Progenitor cell of endocrine pancreas (in vitro differentiated cells): ENCODE measurements at places on chromosomes 6 and 20. TPM values are rescaled to one million over a fixed set of nuclear protein-coding genes. Genes with fewer than 3 reads are reported as not detected.
A peak's percentile ranks its signal among the peaks of the same experiment; 100 is the strongest.

DNA sequence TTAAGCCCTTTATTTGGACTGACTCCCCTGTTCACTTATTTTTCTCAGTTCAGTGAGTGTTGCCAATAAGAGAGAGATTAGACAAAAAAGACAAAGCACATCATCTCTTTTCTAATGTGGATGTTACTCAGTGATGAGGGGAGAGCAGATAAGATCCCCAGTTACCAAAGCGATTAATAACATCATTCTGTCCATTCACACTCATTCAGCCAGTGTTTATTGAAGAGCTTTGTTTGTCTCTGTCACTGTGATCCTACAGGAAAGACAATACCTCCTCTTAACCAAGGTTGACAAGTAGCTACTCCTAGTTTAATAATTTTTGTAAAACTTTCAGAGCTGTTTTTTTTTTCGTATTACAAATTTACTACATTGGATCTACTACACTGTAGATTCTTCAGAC is 163.0 kb downstream of the EYA4 start:
- H3K36me3 ChIP-seq: no peaks in the 10 kb centered on the region
- H3K27me3 ChIP-seq: peaks cover 3% of the 10 kb centered on the region
- H3K4me1 ChIP-seq: peaks cover 2% of the 10 kb centered on the region
- DNase-seq: no peak
- no peak overlapping the region for H3K4me3 ChIP-seq

- H3K27me3 ChIP-seq: peaks cover 25% of the 10 kb centered on the region
- no peak overlapping the region for H3K4me3 ChIP-seq
- H3K4me1 ChIP-seq: no peaks in the 10 kb centered on the region
- no peak overlapping the region for H3K27ac ChIP-seq
- peak; percentile 66 for DNase-seq
Measured at GRCh38 chr20:57622579-57623381, 2.6 kb upstream of the ZBP1 start.

GRCh38 chr6:25645916-25646315 is 6.1 kb upstream of the SCGN start:
- H3K27me3 ChIP-seq: peaks cover 6% of the 10 kb centered on the region
- peak overlapping the region; percentile 79 for H3K27ac ChIP-seq
- no peaks in the 10 kb centered on the region for H3K36me3 ChIP-seq
- peaks cover 48% of the 10 kb centered on the region for H3K4me1 ChIP-seq
- H3K4me3 ChIP-seq: no peak overlapping the region

GRCh38 chr20:38304845-38305447 is 990 bp downstream of the BPI start:
- H3K4me3 ChIP-seq: no peak overlapping the region
- DNase-seq: no peak
- H3K27me3 ChIP-seq: peaks cover 6% of the 10 kb centered on the region
- no peaks in the 10 kb centered on the region for H3K36me3 ChIP-seq
- peaks cover 4% of the 10 kb centered on the region for H3K4me1 ChIP-seq

The UNC93A gene
- total RNA-seq: 8.1 and 12.8 TPM in 2 replicates

- H3K27ac ChIP-seq: peak overlapping the region; percentile 89
- H3K36me3 ChIP-seq: no peaks in the 10 kb centered on the region
- H3K4me3 ChIP-seq: peak overlapping the region; percentile 92
- peaks cover 39% of the 10 kb centered on the region for H3K4me1 ChIP-seq
- H3K27me3 ChIP-seq: no peaks in the 10 kb centered on the region
Measured at GRCh38 chr20:25247000-25247517, 826 bp upstream of the PYGB start.

- peaks cover 13% of the 10 kb centered on the region for H3K36me3 ChIP-seq
- H3K4me3 ChIP-seq: no peak overlapping the region
- DNase-seq: no peak
- no peaks in the 10 kb centered on the region for H3K27me3 ChIP-seq
- peaks cover 14% of the 10 kb centered on the region for H3K4me1 ChIP-seq
- H3K27ac ChIP-seq: no peak overlapping the region
Measured at GRCh38 chr6:56393615-56394612, 146.5 kb upstream of the COL21A1 start.

DNA sequence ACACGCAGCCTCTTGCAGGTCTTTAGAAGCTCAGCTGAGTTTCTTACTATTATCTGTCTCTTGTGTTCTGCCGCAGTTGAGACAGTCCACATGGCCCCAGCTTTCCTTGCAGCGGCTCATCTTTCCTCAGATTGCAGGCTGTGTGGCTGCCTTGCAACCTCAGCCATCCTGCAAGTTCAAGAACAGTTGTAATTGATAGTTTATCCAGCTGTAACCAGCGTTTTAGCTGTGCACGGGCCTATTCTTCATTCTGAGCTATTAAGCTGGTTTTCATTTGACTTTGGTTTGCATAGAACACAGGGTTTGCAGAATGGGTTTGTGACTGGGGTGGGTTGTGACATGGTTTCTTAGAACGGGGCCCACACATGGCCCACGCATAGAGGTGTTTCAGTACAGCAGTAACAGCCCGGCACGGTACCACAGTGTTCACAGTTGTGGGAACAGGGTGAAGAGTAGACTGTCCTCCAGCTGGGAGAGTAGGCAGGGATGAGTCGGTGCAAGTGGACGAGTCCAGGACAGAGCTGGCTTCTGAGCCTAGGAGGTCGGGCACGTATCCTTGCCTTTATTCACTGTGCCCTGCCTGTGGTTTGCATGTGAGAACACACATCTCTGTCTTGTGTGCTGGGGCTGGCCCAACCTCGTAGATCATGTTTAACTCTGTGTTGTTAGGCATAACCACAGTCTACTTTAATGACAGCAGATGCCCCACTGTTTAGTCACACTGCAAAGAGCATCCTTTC is 89.2 kb downstream of the RPP40 start:
- peaks cover 9% of the 10 kb centered on the region for H3K36me3 ChIP-seq
- H3K27me3 ChIP-seq: no peaks in the 10 kb centered on the region
- H3K4me1 ChIP-seq: peaks cover 31% of the 10 kb centered on the region
- peak overlapping the region; percentile 87 for H3K27ac ChIP-seq
- no peak for DNase-seq

- H3K27ac ChIP-seq: no peak overlapping the region
- no peak for DNase-seq
- H3K36me3 ChIP-seq: no peaks in the 10 kb centered on the region
- no peak overlapping the region for H3K4me3 ChIP-seq
Measured at GRCh38 chr6:151690768-151691562, 116.5 kb upstream of the ESR1 start.

GRCh38 chr6:135664527-135664926 is 167.0 kb upstream of the AHI1 start:
- no peak overlapping the region for H3K4me3 ChIP-seq
- no peaks in the 10 kb centered on the region for H3K4me1 ChIP-seq
- peaks cover 9% of the 10 kb centered on the region for H3K27me3 ChIP-seq
- H3K27ac ChIP-seq: no peak overlapping the region

DNA sequence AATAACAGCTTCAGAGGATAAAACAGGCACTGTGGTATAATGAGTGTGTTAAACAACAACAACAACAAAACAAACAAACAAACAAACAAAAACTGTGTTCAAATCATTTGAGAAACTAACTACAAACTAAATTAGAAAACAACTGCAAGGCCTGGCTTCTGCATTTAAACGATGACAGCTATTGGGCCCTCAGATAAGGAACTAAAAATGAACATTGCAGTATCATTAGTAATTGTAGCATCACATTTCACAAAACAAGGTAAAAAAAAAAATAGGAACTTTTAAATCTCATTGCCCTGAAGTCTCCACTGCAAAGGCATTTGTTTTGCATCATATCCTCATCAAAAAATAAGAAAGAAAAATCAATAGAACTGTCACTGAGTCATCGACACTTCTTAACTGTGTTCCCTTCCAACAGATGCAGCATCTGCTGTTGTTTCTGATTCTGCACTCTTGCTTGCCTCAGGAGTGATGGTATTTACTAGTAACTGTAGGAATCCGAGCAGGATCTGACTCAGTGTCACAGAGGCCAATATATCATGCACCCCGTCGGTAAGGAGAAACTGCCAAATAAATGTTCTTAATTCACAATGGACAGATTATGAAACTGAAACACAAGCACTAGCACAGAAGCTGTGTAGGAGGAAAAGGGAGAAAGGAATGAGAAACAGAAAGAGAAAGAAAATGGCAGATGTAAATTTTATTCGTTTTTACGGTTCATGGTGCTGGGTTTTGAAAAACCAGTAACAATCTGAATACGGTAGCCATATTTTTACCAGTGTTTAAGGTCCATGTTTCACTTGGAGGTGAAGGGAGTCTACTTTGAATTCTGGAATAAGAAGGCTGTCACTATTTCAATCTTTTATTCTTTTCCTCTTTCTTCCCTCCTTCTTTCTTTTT is 365.7 kb upstream of the EPHA7 start:
- H3K4me3 ChIP-seq: no peak overlapping the region
- no peaks in the 10 kb centered on the region for H3K4me1 ChIP-seq
- H3K27me3 ChIP-seq: peaks cover 4% of the 10 kb centered on the region
- H3K27ac ChIP-seq: no peak overlapping the region

- no peak for DNase-seq
- no peaks in the 10 kb centered on the region for H3K36me3 ChIP-seq
- no peak overlapping the region for H3K27ac ChIP-seq
- no peak overlapping the region for H3K4me3 ChIP-seq
Measured at GRCh38 chr20:63330940-63331339, 30.2 kb downstream of the CHRNA4 start.

GRCh38 chr6:139778688-139779087 is 404.2 kb upstream of the CITED2 start:
- no peaks in the 10 kb centered on the region for H3K36me3 ChIP-seq
- no peak overlapping the region for H3K4me3 ChIP-seq
- no peak overlapping the region for H3K27ac ChIP-seq
- no peak for DNase-seq
- no peaks in the 10 kb centered on the region for H3K27me3 ChIP-seq
- peaks cover 36% of the 10 kb centered on the region for H3K4me1 ChIP-seq

The KIZ gene
- total RNA-seq: 24.8 and 25.9 TPM in 2 replicates

- H3K27me3 ChIP-seq: peaks cover 4% of the 10 kb centered on the region
- no peak for DNase-seq
- H3K4me3 ChIP-seq: no peak overlapping the region
Measured at GRCh38 chr6:12423832-12424231, 133.7 kb downstream of the EDN1 start.

GRCh38 chr6:159440349-159440748 is 252.7 kb downstream of the SOD2 start:
- H3K36me3 ChIP-seq: no peaks in the 10 kb centered on the region
- DNase-seq: no peak
- peaks cover 3% of the 10 kb centered on the region for H3K4me1 ChIP-seq
- no peak overlapping the region for H3K27ac ChIP-seq
- no peak overlapping the region for H3K4me3 ChIP-seq

GRCh38 chr6:159887761-159888160 is 3.0 kb upstream of the MAS1 start:
- no peak for DNase-seq
- peaks cover 14% of the 10 kb centered on the region for H3K4me1 ChIP-seq
- H3K36me3 ChIP-seq: no peaks in the 10 kb centered on the region
- no peak overlapping the region for H3K4me3 ChIP-seq

- H3K4me1 ChIP-seq: peaks cover 3% of the 10 kb centered on the region
- H3K27me3 ChIP-seq: no peaks in the 10 kb centered on the region
- no peak for DNase-seq
Measured at GRCh38 chr6:72741083-72741482, 119.2 kb downstream of the KCNQ5 start.

DNA sequence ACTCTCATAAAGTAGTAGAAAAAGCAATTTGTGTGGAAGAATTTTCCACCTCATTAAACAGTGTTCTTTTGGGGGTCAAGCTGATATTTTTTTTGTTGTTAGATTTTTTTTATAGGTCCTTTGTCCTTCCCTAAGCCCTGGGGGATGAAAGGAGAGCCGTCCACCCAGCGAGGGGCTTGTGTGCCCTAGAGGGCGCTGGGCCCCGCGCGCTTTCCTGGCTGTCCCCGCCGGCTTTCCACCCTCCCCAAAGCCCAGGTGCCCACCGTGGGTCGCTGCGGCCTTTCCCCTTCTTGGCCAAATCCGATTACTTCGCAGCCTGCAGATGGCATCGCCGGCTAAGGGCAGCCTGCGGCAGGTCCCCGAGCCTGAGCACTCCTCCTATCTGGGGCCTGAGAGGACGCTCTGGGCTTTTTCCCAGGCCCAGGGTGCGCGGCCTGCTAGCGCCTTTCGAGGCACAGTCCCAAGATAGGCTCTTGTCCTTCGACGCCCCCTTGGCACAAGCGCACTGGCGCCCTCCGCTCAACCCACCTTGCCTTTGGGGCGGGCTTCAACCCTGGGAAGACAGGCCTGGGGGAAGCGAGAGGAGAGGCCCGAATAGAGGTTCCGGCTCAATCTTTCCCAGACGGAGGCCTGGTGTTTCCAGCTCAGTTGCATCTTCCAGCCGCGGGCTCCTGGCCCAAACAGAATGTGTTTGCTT is 33.6 kb downstream of the TFAP2A start:
- no peaks in the 10 kb centered on the region for H3K36me3 ChIP-seq
- no peak for DNase-seq
- peak overlapping the region; percentile 47 for H3K27ac ChIP-seq
- peaks cover 8% of the 10 kb centered on the region for H3K4me1 ChIP-seq
- H3K27me3 ChIP-seq: peaks cover 76% of the 10 kb centered on the region
- no peak overlapping the region for H3K4me3 ChIP-seq

The TENT5A gene
- total RNA-seq: 8.1 and 9.6 TPM in 2 replicates

The FKBP1C gene
- 0.44 and 0.89 TPM in 2 replicates for total RNA-seq

DNA sequence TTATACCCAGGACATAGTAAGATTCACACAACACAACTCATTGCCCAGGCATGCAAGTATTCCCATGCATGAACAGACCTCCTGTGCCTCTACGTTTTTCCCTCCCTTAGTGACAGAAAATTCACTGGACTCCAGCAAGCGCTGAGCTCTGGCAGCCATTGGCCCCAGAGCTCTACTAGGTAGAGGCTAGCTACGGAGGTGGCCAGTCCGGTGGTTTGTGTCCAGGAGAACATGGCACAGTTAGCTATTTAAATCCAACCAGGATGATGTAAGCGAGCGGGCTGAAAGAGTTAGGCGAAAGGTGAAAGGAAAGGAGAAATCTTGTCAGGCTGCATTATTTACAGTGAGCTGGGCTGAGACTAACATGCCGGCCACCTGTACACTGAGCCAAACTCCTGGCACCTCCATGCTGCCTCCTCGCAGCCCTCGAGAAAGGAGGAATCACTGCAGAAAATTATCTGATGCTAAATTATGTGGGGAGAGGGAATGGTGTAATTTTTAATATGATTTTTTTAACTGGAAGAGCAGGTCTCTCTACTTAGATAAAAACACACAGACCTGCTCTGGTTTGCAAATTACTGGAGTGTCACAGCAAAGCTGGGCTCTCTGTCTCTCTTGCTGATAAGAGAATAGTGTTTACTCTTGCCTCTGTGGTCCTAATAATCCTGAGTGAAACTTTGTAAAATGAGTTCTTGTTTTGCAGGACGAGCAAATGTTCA is 50.1 kb upstream of the ARMC2 start:
- H3K27ac ChIP-seq: peak overlapping the region; percentile 93
- H3K4me3 ChIP-seq: peak overlapping the region; percentile 2
- DNase-seq: no peak
- peaks cover 70% of the 10 kb centered on the region for H3K4me1 ChIP-seq
- no peaks in the 10 kb centered on the region for H3K36me3 ChIP-seq

GRCh38 chr6:71460933-71461332 is 172.3 kb downstream of the OGFRL1 start:
- no peak overlapping the region for H3K4me3 ChIP-seq
- H3K27ac ChIP-seq: no peak overlapping the region
- no peaks in the 10 kb centered on the region for H3K4me1 ChIP-seq
- DNase-seq: no peak

The TINAG gene
- total RNA-seq: not detected in 2 replicates

The LHFPL5 gene
- total RNA-seq: not detected in 2 replicates
